ENCODE measurements at places on chromosomes 3 and 15. TPM values are rescaled to one million over a fixed set of nuclear protein-coding genes. Genes with fewer than 3 reads are reported as not detected.

DNA sequence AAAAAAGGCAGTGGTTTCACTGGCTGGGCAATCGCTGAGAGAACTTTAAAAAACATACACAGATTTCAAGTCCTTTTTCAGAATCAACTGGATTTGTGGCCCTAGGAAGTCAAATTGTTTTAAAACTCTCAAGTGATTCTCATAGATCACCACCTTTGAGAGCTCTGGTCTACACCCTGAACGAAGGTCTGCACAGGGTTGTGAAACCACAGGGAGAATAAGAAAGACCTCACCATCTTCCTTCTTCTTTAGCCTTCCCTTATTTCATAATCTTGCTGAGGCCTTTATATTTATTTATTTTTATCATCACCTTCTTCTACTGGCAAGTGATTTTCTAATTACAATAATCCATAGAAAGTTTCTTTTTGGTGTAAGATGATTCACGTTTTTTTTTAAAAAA lies 58.1 kb downstream of the FOXP1 start:
- DNase-seq, result no peak

DNA sequence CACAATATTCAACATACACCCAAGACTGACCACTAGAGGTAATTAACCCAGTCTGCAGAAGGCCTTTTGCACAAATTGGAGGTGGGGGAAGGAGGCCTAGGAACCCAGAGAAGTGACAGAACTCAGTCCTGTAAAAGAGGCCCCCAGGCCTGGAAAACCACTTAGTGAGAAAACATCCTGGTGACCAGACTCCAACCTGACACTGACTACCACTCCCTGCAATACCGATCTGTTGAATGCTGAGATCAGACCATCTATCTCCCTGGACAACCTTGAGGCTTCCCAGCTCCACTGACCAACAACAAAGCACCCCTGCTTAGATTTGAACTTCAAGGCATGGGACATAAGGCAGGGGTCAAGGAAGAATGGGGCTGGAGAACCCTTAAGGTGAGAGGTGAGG lies 261.9 kb upstream of the WNT5A start:
- no peak for DNase-seq

GRCh38 chr3:110343945-110344344 lies 727.7 kb upstream of the NECTIN3 start:
- no peak for DNase-seq

DNA sequence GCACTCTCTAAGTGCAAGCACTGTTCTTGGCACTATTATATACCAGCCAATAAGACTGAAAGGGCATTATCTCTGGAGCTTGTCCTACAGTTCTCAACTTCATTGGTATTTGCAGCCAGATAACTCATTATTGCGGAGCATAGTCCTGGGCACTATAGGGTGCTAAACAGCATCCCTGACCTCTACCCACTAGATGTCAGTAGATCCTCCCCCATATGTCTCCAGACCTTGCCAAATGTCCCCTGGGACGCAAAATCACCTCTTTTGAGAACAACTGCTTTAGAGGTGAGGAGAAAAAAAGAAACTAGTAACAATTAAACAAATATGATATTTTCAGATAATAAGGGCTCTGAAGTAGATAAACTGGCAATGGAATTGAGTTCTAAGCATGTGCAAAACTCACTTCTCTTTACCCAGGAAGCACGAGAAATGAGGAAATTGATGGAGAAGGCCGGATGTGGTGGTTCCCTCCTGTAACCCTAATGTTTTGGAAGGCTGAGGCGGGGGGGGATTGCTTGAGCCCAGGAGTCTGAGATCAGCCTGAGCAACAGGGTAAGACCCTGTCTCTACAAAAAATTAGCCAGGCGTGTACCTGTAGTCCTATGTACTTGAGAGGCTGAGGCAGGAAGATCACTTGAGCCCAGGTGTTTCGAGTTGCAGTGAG lies 61.4 kb downstream of the FRMD4B start:
- no peak for DNase-seq

GRCh38 chr3:153892126-153892525 lies 229.1 kb upstream of the ARHGEF26 start:
- no peak for DNase-seq

GRCh38 chr3:165919284-165919683 lies 82.1 kb upstream of the BCHE start:
- no peak for DNase-seq

PLCH1 gene
- 10.9 TPM for total RNA-seq

GRCh38 chr15:89329329-89330084 lies 5.1 kb downstream of the POLG start:
- DNase-seq, result no peak

All from occipital lobe (tissue), 3 donors.